Stimulated activated CD4-positive, alpha-beta T cell treated with anti-CD3 and anti-CD28 coated beads, TNF-alpha, amount 100 ng/mL, for 48 hours (primary cell): ENCODE measurements at places on chromosomes 7 and 10.

DNA sequence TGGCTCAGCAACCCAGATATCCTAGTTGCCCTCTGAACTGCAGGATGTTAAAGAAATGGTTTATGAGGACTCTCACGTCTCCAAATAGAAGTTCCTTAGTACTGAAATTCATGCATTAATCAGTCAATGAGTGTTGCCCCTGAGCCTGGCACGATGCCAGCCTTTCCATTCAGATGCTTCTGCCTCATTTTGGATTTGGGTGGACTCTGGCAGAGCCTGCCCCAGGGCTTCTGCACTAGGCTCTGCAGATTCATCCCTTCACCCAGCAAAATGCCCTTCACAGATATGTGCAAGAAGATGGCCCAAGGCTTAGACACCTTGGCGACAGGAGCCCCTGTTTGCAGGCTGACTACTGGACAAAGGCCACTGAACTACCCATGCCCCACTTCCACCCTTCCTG lies 747.8 kb downstream of the GRID1 start:
- no peak for DNase-seq

DNA sequence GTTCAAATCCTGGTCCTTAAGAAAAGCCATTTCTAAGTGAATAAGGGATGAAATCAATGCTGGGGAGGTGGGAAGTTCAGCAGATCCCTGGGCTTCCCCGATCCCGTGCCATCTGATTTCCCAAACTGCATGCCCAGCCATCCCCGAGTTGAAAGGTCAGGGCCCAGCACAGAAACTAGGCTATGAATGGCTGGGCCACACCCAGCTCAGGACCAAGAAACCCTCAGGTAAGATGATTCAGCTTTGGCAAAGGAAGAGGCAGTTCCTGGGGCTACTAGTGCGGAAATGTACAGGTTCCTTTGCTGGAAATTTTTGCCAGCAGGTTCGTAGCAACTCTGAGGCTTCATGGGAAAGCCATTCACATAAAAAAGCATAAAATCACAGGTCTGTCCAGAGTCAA lies 182.7 kb downstream of the FAM107B start:
- DNase-seq, result no peak

DNA sequence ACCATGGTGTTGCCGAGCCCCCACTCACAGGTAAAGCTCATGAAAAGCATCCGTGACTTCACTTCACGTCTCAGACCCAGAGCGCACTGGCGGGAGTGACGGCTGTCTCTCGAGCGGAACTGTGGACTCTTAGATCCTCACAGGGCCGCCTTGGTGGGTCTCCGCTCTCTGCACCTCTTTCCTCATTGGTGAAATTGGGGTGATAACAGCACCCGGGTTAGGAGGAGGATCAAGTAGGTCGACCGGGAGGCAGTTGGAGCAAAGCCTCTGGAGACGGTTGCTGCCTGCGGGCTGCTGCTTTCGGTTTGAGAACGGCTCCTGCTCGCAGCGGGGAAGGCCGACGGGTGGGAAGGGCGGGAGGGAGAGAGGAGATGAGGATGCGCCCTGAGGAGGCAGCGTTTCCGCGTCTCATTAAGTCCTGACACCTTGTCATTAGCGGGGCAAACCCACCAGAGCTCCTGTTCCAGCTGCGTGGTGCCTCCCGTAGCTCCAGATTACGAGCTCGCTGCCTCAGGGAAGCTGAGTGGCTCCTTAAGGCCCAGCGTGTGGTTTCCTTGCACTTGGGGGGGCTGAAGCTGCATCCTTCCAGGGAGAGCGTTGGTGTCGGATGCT lies 51.9 kb upstream of the CFAP46 start:
- DNase-seq, result no peak

GRCh38 chr10:68560186-68560942 lies at the start of gene TET1:
TSS of gene TET1 (plus strand) at chr10:68560337. CDS start at chr10:68572339, 12,002 bp downstream.
- no peak for DNase-seq

DNA sequence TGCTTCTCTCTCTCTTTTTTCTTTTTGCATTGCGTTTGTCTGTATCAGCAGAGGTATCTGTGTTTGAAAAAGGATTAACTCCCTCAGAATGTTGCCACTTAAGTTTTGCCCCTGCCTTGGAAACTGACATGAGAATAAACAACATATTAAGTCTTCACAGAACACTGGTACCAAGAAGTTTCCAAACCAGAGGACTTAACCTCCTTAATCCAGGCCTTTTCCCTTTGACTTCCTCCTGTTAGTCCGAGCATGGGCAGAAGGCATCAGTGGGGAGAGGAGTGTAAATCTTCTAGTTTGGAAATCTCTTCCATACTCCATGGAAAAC lies 681.4 kb downstream of the LRMDA start:
- DNase-seq, result no peak

GRCh38 chr10:21257919-21258318 lies 267.6 kb downstream of the SKIDA1 start:
- no peak for DNase-seq

DNA sequence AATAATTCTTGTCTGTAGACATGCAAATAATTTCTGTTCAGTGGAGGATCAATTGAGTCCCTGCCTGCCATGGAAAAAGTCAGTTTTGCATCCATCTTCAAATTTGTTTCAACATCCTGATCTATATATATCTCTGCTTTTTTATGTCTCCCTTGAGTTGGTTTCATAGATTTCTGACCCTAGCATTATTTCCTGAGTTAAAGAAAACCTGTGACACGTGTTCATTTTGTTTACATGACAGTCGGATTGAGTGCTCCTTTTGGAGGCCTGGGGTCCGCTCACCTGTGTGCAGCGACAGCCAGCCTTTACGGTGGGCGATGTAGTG lies 674 bp downstream of the MRPS24 start:
- DNase-seq, result no peak

GRCh38 chr7:87170828-87171227 lies 18.6 kb downstream of the DMTF1 start:
- DNase-seq, result no peak

- no peak for DNase-seq
These were observed 76.3 kb downstream of the CLIP2 start for GRCh38 chr7:74365322-74366022.

DNA sequence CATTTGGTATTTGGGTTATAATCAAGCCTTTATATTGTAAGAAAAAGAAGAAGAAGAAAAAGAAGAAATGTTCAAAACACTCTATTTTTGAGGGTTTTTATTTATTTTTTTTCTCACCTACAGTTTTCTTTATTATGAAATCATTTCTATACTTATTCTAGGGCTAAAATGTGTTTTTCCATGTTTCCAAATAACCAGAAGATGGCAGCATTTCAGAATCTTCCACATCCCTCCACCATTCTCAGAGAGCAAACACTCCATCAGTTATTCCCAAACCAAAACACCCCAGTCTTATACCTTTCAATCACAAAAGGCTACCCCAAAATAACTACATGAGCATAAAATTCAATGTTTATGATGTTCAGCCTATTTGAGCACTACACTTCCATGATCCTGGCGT lies 38.7 kb upstream of the PPP1R17 start:
- no peak for DNase-seq
